ENCODE measurements at places on chromosomes 7 and 10. TPM values are rescaled to one million over a fixed set of nuclear protein-coding genes. Genes with fewer than 3 reads are reported as not detected.

DNA sequence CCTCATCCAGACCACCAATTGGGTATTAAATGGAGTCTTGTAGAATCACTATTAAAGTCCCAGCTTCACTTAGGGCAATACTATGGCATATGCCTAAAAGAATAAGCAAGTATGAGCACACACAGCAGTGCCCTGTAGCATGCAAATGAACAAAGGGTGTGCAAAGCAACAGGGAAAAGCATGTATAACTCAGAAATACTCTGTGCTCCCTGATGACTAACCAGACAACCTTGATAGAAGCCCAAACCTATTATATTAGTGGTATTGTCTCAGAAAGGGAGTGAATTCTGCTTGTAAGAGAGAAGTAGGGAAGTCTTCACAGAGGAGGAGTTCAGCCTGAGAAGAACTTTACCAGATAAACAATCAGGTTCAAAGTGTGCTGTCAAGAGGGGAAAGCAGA is 131.2 kb downstream of the DGKI start:
- H3K36me3 ChIP-seq = no peaks in the 10 kb centered on the region
- peaks cover 11% of the 10 kb centered on the region for H3K4me1 ChIP-seq
- no peaks in the 10 kb centered on the region for H3K27me3 ChIP-seq
- no peak overlapping the region for H3K27ac ChIP-seq

GRCh38 chr10:31838065-31838464 is 90.6 kb downstream of the ARHGAP12 start:
- H3K4me3 ChIP-seq = no peak overlapping the region
- DNase-seq = no peak
- H3K36me3 ChIP-seq = no peaks in the 10 kb centered on the region

- H3K4me3 ChIP-seq = peak overlapping the region; percentile 59
- H3K27ac ChIP-seq = no peak overlapping the region
- H3K36me3 ChIP-seq = no peaks in the 10 kb centered on the region
- peaks cover 47% of the 10 kb centered on the region for H3K27me3 ChIP-seq
Measured at GRCh38 chr10:123994417-123995081, 98.8 kb downstream of the CHST15 start.

GRCh38 chr7:41374150-41374848 is 328.6 kb downstream of the INHBA start:
- no peak overlapping the region for H3K27ac ChIP-seq
- H3K4me1 ChIP-seq = no peaks in the 10 kb centered on the region
- no peaks in the 10 kb centered on the region for H3K36me3 ChIP-seq
- no peak overlapping the region for H3K4me3 ChIP-seq

The CRHR2 gene
- 0.23 TPM for total RNA-seq

DNA sequence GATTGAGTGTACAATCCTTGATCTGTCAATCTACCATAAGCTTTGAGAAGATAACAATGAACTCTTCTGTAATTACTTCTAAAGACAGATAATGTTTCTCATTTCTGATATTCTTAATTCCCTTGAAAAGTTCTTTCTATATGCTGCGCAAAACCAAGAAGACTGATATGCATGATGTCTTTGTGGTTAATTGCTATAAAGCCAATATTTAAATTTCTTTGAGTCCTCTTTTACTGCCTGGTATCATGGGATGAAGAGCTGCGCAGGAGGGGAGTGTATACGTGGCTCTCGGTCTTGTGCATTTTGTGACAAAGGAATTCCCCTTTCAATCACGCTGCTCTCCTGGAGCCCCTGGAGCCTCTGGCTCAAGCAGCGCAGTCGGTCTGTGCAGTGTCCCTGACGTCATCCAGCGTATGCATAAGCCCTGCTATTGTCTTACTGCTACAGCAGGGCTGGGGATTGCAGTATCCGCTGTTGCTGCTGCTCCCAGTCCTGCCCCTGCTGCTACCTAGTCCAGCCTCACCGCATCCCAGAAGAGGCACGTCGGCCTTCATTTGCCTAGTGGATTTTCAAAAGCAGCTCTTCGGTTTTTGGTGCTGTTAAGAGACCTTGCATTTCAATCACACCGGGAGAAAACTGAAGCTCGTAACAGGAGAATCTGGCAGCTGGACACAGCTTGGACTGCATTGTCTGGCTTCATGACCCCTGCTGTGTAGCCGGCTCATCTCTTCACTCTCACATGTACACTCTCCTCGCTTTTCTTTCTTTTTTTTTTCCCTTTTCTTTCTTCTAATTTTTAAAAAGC is 66.7 kb downstream of the ST7 start:
- peak; percentile 65 for DNase-seq
- H3K4me1 ChIP-seq = peaks cover 10% of the 10 kb centered on the region
- H3K36me3 ChIP-seq = no peaks in the 10 kb centered on the region
- no peak overlapping the region for H3K4me3 ChIP-seq

- no peaks in the 10 kb centered on the region for H3K4me1 ChIP-seq
- no peaks in the 10 kb centered on the region for H3K36me3 ChIP-seq
- no peak for DNase-seq
- peaks cover 39% of the 10 kb centered on the region for H3K27me3 ChIP-seq
Measured at GRCh38 chr7:157589680-157590079, 252.9 kb downstream of the DNAJB6 start.

DNA sequence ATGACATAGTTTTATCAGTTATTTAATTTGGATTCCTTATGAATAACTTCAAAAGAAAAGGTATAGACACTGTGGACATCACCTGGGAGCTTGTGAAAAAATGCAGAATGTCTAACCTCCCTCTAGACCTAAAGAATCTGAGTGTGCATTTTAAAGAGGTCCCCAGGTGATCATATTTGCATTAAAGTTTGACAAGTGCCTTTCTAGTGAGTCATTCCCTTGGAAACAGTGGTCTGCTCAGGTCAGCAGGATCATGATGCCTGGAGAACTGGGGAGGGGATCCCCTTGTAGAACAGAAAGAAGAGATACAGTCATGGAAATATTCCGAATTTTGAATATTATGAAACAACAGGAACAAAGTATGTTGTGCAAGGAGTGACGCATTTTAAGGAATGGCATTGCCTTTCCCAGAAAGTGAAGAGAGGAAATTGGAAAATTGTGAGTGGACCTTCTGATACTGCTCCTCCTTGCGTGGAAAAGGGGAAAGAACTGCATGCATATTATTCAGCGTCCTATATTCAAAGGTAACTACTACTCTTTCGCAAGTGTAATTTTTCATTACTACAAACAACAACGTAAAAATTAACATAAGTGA is 4.6 kb downstream of the STEAP2 start:
- peaks cover 35% of the 10 kb centered on the region for H3K4me1 ChIP-seq
- H3K4me3 ChIP-seq = no peak overlapping the region
- no peaks in the 10 kb centered on the region for H3K27me3 ChIP-seq
- no peak overlapping the region for H3K27ac ChIP-seq

- no peaks in the 10 kb centered on the region for H3K36me3 ChIP-seq
- no peak overlapping the region for H3K27ac ChIP-seq
- no peak for DNase-seq
- no peaks in the 10 kb centered on the region for H3K4me1 ChIP-seq
- no peaks in the 10 kb centered on the region for H3K27me3 ChIP-seq
Measured at GRCh38 chr7:30533886-30534285, 29.3 kb upstream of the GGCT start.

GRCh38 chr7:1227814-1228544 is 4.7 kb upstream of the UNCX start:
- peak overlapping the region; percentile 45 for H3K4me3 ChIP-seq
- no peak overlapping the region for H3K27ac ChIP-seq
- no peaks in the 10 kb centered on the region for H3K36me3 ChIP-seq
- peaks cover 58% of the 10 kb centered on the region for H3K4me1 ChIP-seq
- peak; percentile 92 for DNase-seq

All from GM23338 (cell line).